ENCODE measurements at places on chromosomes 4 and X.
A peak's percentile ranks its signal among the peaks of the same experiment; 100 is the strongest.

DNA sequence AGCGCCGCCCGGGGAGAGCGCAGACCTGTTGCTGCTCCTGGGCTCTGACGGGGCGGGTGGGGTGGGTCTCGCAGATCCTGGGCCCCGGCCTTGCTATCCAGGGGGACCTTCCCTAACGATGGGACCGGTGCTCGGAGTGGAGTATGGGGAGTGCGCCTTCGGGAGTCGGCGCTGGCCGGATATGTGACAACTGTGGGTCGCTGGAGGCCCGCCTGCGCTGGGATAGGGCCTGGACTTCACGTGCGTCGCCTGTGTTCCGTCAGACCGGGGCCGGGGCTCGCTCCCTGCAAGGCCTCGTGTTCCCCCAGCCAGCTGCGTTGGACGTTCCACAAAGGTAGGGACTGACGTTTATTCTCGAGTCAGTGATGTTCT, 1.3 kb downstream of the TBL1X start:
- peak; percentile 27 for DNase-seq

GRCh38 chr4:5280828-5281227, 229.5 kb downstream of the STK32B start:
- DNase-seq: no peak

DNA sequence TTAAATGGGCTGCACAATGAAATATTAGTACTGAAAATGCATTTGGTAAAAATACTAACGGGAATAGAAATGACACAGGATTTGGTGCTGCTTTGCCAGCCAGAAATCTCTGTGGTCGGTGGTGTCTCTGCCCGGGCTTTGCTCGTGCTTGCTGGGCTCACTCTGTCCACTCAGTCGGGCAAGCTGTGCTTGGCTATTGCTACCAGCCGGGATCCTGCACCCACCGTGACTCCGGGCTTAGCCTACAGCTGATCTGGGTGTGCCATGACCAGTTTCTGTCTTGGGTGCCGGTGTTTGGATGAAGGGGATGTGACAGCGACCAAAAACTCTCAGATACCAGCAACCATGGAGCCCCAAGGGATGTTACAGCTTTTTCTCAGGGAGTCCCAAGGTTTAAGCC, 487.7 kb downstream of the TECRL start:
- DNase-seq: no peak

- DNase-seq: no peak
These were observed 45.3 kb downstream of the ANK2 start for GRCh38 chr4:113094802-113095201.

GRCh38 chr4:174332741-174333493, 49.2 kb downstream of the CEP44 start:
- no peak for DNase-seq

DNA sequence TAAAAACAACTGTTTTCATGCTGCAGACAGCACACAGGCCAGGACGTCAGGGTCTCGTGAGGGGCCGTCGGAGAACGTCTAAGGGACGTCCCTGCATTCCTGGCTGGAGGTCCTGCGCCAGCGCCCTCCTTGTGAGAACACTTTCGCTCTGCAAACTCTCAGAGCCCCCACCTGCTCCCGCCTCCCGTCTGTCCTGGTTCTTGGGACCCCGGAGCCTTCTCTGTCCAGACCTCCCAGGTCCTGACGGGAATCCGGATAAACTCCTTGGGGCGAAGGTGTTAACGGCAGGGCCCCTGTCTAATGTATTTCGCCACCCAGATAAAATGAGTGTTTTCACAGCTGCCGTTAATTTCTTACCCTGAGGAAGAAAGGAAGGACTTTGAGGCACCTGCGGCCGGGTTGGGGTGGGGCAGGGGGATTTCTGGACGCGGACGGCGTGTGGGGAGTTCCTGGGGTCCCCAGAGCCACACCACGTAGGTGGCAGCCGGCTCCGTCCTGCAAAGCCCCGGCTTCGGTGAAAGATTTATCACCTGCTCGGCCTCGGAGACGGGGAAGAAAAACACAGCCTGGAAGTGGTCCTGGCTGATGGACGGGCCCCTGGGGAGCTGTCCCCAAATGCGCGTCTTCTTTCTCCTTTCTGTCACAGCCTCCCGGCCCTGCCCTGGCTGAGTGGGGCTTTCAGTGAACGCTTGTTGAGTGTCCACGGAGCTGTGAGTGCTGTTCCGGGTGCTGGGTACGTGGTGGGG, 35.1 kb upstream of the PPP2R3B start:
- no peak for DNase-seq

GRCh38 chr4:20313237-20314030, 61.7 kb downstream of the SLIT2 start:
- DNase-seq: no peak

DNA sequence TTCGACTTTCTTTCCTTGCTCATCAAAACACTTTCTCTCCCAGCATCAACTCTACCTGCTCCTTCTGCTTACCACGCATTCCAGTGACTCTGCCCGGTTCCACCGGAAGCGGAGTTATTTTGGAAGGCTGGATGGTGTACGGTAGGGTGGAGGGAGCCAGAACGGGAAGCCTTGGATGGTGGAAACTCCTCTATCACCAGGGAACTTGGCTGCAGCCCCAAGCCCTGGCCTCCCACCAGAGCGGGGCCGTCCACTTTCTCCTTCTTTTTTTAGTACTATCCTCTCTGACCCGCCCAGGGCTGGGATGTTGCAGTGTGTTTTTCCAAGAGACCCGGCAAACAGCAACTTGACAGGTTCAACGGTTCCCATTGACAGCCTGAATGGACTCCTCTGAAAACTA, 27.6 kb downstream of the ADGRG2 start:
- DNase-seq: no peak

- DNase-seq: no peak
These were observed 280.3 kb upstream of the INTU start for GRCh38 chr4:127352220-127353113.

DNA sequence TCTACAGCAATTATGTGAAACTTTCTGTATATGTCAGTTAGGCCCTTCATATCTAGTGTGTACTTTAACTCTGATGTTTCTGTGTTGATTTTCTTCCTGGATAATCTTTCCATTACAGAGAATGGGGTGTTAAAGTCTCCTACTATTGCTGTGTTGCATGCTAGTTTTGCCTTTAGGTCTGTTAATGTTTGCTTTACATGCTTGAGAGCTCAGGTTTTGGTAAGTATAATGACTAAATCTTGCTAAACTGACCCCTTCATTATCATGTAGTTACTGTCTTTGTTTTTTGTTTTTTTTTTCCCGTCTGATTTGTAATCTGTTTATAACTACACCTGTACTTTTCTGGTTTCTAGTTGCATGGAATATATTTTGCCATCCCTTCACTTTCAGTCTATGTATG, 63.6 kb upstream of the UGT2B15 start:
- no peak for DNase-seq

- DNase-seq: no peak
These were observed 75.4 kb downstream of the TMEM131L start for GRCh38 chr4:153541456-153542096.

DNA sequence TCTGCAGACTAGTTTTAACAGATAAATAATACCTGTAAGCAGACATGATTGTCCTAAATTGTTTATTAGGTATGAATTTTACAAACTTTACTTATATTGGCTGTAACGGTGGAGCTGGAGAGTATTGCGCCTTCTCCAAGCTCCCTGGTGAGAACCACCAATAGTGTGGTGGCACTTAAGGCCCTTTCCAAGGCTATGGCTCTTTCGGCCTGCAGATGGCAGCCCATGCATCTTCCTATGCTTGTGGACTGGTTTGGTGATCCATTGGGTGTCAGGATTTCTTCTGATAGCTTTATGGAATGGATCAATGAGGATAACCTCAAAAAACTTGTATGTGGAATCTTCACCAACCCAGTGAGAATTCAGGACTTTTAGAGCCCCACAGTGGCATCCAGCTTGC, 7.8 kb downstream of the LARP1B start:
- DNase-seq: no peak

- DNase-seq: no peak
These were observed 13.8 kb downstream of the PNMA6E start for GRCh38 chrX:153387345-153387744.

DNA sequence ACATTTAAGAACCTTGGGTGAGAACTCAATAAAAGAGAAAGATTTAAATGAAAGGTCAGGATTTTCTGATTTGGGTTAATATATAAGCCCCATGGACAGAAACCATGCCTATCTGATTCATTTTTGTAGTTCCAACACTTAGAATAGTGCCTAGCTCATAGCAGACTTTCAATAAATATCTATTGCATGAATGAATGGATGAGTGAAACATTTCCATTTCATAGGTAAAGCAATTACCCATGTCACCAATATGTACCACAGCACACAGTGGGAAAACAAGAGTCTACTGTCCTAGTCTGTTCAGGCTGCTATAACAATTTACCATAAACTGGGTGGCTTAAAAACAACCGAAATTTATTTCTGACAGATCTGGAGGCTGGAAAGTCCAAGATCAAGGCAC, 63.9 kb upstream of the PTPN13 start:
- DNase-seq: no peak

GRCh38 chr4:152328582-152328981, 207.3 kb downstream of the FBXW7 start:
- no peak for DNase-seq

DNA sequence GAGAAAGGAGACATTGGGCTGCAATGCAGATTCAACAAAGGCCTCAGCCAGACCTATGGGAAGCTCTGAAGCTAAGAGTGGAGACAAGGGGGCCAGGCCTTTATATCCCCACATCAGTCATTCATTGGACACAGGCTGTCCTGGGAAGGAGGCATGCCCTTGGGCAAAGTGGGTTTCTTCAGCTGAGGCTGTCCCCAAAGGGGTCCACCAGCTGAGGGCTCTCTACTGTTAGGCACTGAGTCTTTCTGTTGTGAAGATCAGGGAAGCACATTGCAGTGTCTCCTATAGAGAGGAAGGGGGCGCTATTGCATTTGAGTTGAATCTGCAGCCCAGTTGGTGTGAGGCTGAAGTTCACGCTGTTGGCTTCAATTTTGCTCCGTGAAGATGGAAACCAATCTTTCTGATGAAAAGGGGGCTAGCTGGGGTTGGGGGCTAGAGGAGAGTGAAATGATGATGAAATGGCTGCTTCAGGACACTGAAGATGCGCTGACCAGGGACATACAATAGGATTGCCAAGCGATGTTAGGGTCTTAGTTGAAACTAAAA, 48.0 kb downstream of the SLC25A5 start:
- peak; percentile 15 for DNase-seq

- DNase-seq: no peak
These were observed at the start of gene GASK1B for GRCh38 chr4:158172261-158173258. TSS of gene GASK1B (minus strand) at chr4:158173025. CDS start at chr4:158171375, 1,650 bp downstream.

DNA sequence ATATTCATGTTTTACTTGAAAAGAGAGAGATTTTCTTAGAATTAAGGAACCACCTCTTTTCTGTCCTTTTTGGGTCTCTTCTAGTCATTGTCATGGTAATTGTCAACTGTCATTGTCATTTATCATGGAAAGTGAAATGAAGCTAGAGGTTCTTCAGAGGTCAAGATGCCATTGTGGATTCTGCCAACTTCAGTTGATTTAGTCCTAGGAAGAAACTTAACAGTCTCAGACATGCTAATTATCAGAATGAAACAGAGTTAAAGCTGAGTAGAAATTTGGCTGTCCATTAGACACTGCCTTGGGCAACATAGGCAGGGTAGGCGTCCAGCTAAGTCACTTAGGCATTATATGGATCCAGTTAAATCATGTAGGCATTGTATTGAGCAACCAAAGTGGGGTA, 796.1 kb upstream of the ADGRL3 start:
- no peak for DNase-seq

DNA sequence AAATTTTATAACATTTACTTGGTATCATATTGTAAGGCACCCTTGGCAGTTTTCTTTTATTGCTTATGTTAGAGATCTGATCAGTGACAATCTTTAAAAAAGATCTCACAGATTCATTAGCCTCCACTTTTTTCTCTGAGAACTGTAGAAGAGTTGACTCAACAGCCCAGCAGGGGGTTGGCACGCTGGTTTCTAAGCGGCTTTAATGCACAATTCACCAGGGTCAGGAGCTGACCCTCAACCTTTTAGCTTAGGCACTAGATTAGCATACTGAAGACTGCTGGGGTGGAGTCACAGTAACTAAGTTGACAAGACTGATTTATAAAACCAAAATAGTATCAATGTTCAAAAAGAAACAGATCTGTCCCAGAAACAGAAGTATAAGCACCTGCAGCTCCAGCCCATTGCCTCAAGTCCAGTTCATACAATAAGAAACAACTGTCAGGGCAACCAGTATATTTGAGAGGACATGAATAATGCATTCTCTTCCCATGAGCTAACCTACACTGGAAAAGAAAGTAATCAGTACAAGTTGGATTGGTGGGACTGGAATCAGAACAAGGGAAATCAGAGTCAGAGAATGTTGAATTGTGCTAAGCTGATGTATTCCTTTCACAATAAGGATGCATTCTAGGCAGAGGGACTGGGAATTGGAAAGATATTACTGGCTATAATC, 77.6 kb downstream of the PDE5A start:
- no peak for DNase-seq

GRCh38 chr4:127586922-127587571, 45.7 kb upstream of the INTU start:
- DNase-seq: no peak

GRCh38 chr4:88752076-88752463, 54.4 kb upstream of the NAP1L5 start:
- DNase-seq: no peak

DNA sequence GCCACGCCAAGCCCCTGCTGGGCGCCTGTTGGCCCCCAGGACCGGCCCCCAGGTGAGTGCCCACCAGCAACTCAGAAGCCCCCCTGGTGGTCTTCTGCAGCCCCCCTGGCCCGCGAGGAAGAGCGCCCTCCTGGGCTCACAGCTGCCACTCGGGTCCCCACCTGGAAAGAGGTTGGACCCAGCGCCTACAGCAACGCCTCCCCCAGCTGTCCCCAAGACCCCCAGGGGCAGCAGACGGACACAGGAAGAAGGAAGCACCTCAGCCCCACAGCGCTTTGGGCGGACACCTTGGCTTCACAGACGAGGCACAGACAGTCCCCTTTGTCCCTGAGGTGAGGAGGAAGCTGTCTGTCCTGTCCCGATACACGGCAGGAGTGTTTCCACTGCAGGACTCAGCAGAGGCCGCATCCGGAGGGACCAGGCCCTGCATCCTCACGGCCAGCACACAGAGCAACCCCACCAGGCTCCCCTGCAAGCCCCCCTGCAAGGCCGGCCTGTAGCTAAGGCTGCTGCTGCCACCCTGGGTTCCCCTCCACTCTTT, 115.6 kb upstream of the NKX1-1 start:
- no peak for DNase-seq

DNA sequence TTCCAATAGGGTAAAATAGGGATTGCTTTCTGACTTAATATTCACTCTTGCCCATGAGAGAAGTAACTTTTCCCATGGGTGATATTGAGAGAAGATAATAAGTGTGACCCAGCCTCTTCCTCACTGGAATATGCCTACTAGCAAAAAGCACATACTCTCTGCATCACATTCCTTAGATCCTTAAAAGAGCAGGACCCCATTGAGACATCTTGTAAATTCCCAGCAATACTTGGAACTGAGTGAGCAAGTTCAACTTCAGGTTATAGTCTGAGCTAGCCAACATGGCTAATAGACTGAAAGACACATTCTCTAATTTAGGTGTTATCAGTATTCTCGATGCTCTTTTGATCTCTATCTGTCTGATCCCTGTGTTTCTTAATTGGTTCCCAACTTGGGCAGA, 1372.3 kb downstream of the STIM2 start:
- DNase-seq: no peak

- no peak for DNase-seq
These were observed 104.7 kb downstream of the RASL11B start for GRCh38 chr4:52966781-52967180.
